Activated CD8-positive, alpha-beta memory T cell treated with anti-CD3 and anti-CD28 coated beads for 24 hours (primary cell): ENCODE measurements at places on chromosomes 2 and 18.

DNA sequence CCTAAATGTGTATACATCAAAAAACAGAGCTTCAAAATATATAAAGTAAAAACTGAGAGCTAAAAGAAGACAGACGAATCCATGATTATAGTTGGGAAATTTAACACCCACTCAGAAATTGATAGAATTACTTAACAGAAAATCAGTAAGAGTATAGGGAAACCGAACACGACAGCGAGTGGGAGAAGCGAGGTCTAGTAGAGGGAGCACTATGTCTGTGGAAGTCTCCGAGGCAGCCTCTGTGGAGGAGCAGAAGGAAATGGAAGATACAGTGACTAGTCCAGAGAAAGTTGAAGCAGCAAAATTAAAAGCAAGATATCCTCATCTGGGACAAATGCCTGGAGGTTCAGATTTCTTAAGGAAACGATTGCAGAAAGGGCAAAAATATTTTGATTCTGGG, 38.8 kb downstream of the NMS start:
- no peak for DNase-seq

DNA sequence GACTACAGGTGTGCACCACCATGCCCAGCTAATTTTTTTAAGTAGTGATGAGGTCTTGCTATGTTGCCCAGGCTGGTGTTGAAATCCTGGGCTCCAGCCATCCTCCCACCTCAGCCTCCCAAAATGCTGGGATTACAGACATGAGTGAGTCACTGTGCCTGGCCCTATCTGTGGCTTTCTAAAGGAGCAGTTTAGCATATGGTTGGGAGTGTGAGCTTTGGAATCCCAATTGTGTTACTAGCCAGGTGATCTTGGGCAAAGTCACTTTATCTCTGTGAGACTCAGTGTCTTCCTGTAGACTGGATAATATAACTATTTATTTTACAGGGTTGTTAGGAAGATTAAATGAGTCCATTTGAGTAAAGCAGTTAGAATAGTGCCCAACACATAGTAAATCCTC, 19.8 kb upstream of the SMAD4 start:
- DNase-seq: no peak

- no peak for DNase-seq
These were observed 30.5 kb downstream of the LINC00305 start for GRCh38 chr18:64118406-64118805.

- DNase-seq: no peak
These were observed 18.4 kb downstream of the ATOH8 start for GRCh38 chr2:85772019-85772745.

DNA sequence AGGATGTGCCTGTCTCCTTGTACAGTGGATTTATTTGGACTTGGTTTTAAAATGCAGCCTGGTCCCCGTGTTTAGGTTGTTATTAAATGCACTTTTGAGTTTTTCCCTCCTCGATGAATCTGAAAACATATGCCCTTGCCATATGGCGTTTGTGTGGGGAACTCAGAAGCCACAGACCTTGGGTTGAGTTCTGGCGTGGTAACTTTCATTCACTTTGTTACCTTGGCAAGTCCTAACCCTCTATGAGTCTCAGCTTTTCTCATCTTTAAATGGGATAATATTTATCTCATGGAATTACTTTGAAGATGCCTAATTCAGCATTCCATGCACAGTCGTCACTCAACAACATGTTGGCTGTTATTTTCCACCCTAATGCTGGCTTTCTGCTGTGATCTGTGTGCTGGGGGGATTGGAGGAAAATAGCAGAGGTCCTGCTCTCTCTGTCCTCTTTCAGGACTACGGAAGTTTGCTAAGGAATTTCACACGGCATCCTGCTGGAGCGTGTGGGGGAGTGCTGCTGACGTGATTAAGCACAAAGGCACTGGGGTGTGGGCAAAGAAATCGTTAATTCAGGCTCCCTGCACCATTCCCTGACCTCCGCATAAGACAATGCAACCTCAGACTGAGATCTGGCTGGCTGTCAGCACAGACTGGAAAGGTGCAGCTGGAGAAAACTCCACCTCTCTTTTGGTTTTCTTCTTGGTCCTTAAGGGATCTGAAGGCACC, 61.7 kb downstream of the LDLRAD4 start:
- no peak for DNase-seq

- DNase-seq: no peak
These were observed 7.1 kb downstream of the CKAP2L start for GRCh38 chr2:112757265-112757664.

DNA sequence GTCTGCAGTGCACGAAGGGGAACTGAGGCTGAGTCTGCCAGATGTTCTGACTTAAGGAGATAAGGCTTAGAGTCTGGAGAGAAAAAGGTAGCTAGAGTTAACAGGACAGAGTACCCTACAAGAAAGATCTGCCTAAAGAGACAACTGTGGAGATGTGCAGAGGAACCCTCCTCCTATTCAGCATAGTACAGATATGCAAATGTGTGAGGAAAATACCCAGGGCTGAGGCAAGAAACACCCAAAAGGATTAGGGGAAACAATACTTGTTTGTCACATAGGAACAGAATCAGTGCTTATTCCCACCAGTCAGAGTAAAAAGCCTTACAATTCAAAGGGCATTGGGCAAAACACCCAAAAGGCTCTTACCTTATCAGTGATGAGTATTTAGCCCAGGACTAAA, 67.8 kb downstream of the SS18 start:
- DNase-seq: no peak

DNA sequence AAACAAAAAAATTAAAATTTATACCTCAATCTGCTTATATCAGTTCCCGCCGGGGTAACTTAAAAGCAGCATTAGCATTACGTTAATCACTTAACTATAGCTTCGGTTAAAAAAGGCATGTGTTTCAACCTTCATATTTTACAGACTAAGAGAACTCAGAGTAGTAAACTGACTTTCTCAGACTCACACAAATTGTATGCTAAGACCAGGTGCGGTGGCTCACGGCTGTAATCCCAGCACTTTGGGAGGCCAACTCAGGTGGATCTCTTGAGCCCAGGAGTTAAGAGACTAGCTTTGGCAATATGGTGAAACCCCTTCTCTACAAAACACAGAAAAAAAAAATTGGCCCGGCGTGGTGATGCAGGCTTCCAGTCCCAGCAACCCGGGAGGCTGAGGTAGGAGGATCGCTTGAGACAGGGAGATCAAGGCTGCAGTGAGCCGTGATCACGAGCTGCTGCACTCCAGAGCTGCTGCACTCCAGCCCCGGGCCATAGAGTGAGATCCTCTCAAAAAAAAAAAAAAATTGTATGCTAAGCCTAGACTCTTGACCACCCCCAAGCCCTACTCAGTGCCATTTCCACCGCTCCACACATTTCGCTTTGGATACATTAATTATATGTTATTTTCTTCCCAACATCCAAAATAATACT, 2.4 kb downstream of the HNRNPLL start:
- DNase-seq: no peak

DNA sequence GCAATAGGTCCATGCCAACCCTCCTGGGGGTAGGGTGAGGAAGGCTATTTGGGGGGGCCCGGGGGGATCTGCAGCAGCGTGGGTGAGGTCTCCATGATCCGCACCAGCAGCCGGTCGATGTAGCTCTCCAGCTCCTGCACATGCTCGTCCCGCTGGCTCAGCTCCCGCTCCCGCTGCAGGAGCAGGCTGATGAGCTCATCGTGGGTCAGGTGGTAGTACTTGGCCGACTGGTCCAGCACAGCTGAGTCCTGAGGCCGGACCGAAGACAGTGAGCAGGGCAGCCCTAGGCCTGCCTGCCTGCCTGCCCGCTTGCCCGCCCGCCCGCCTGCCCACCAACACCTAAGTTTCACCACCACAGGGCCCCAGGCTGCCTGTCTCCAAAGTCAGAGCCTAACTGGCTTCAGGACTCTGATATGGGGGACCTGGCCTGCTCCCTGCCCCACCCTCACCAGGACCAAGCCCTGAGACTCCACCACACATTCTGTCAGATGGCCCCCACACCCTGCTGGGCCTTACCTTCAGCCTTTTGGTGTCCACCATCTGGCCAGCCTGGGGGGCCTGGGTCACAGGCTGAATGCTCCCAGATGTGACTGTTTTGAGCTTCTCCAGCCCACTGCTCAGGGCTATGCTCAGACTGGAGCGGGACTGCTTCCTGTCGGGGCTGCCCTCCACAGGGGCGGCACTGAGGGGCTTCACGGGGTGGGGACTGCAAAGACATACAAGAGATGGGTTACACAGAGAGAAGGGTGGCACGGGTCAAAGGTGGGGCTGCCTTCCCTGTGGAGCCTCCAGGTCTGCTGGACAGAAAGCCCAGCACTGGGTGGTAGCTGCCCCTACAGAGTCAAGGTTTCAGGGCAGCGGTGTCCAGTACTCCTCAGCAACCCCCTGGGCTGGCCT, 4.2 kb upstream of the SFXN5 start:
- DNase-seq: no peak

- no peak for DNase-seq
These were observed 81.5 kb upstream of the ARL4C start for GRCh38 chr2:234578389-234578788.

DNA sequence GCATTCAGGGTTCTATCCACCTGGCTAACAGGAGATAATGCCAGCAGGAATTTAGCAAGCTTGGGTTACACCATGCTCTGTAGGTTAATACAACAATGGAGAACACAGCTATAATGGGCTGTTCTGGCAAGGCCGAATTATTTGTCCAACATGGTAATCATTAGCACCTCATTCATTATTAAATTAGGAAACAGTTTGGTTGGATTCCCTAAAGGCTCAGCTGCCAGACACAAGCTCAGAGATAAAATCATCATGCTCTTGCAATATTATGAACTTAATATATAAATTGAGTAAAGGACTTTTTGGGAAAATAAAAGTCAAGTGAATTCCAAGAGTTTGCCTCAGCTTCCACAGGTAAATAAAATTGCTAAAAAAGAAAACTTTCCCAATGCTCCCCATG, 166.4 kb downstream of the ANKRD44 start:
- no peak for DNase-seq

GRCh38 chr2:206805887-206806607, 40.6 kb downstream of the FASTKD2 start:
- DNase-seq: no peak

DNA sequence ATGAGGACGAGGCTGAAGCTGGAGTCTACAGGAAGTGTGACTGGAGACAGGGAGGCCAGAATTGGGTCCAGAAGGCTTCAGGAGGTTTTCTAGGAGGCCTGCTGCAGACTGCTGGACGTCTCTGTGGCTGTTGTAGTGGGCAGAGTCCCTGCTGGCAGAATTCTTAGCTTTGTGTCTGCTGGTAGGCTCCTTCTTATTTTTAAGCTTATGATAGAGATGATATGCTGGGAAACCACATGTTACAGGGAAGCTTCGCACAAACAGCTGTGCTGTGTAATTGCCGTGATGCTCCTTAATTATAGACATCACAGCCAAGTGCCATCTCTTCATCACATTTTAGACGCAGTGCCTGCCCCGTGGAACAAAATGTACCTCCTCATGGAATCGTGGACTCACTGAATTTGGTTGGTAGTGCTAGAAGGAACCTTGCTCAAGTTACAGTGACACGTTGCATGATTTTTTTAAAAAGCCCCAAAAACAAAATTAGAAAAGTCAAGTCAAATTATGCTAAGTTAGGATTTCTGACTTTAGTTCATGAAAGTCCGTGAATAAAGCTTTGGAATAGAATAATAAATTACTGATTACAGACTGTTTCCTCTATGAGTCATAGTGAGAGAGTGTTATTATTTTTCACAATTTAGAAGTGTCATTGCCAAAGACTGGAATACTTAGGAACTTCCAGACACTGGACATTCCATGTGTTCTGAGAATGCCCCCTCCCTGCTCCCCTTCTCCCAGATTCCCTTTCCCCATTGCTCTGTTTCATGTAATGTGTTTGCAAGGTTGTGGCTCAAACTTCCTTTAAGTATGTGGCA, 144.1 kb downstream of the FHOD3 start:
- DNase-seq: no peak

- DNase-seq: no peak
These were observed 1016.4 kb upstream of the CRIM1 start for GRCh38 chr2:35339211-35339610.
